ENCODE measurements at places on chromosomes 7 and 10.
A peak's percentile ranks its signal among the peaks of the same experiment; 100 is the strongest.

GRCh38 chr7:104901240-104901619 lies 112.8 kb upstream of the KMT2E start:
- no peak for DNase-seq

DNA sequence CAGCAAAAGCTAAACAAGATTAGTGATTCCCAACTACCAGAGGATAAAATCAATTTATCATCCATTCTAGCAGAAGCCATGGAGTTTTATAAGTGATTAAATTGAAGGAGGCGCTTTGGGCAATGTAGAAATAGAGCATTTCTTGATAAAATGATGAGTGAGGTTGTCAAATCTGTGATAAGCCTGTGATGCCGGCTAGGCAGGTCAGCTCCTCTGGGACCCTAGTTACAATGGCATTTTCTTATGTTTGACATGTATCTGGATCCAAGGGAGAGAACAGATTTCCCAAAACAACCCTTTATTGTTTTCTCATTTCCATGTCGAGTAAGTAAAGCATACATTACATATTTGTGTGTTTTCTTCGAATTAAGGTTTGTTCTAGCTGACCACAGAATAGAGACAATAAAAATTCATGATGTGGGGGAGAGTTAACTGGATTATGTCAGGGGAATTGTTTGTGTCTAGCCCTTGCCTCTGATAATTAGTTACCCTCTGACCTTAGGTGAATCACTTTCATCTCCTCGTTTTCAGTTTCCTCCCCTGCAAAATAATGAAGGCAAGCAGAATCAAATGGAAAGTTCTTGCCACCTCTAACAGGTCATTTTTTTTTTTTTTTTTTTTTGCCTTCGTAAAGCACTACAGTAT lies 378.5 kb downstream of the CNTNAP2 start:
- DNase-seq: no peak

GRCh38 chr7:99679032-99679399 lies 780 bp downstream of the CYP3A5 start:
- no peak for DNase-seq

DNA sequence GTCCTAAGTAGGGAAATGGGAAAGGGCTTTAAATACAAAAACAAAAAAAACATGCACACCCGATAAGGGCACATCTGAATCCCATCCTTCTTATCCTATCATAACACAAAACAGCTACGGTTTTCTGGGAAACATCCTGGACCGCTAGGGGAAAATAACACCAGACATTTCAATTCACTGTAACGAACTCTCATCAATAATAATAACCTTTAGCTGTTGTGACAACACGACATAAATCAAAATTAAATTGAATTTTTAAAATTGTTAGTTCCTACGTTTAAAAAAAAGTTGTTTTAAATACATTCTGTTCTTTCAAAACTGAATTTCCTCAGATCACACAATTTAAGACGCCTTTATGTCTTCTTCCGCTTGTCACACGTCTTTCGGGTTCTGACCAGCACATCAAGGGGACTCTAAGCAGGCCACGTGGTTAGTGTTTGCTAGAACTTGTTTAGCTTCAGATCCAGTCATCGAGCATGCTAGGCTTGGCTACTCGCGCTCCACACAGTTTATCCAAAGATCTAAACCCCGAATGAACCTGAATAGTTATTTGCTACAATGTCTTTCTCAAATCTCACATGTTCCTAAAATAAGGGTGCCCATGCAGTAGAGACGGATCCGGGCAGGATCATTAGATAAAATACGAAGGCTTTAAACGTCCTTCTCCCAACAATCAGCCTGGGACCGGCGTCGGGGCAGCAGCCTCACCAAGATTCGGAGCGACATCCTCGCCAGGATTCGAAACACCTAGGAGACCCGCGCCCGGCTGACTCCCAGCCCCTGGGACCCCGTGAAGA lies 839 bp downstream of the IKZF5 start:
- DNase-seq: peak; percentile 50

DNA sequence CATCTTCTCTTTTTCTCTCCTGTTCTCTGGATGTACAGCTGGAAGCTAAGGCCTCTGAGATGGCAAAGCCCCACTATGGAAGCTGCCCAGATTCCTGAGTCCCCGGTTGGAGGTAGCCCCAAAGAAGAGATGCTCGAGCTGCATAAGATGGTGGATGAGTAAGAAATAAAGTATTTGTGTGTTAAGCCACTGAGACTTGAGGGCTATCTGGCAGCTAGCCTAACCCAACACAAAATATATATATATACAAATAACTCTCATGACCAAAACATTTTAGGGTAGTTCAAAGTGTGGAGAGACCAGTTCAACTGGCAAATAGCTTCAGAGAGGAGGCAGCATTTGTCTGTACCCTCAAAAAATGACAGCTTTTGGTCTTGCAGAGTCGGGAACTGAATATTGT lies 72.4 kb upstream of the PDE1C start:
- DNase-seq: no peak

GRCh38 chr7:19112274-19113001 lies 5.0 kb downstream of the TWIST1 start:
- DNase-seq: no peak

DNA sequence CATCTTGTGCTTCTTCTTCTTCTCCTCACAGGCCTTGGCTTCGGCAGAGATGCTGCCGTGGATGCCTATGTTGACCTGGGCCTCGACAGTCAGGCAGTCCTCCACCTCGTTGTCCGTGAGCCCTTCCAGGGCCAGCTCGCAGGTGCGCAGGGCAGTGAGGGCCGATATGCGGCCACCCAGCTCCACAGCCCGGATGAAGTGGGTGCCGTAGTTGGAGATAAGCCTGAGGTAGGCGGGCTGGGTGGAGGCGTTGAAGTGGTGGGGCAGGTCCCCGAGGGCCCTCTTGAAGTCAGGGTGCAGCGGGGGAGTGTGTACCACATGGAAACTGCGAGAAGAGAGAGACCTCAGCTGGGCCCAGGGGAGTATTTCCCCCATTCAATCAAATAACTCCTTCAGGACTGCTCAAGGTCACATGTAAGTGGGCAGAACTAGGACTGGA lies 3.7 kb downstream of the PRF1 start:
- DNase-seq: no peak

- no peak for DNase-seq
These were observed 279.4 kb downstream of the PLXNA4 start for GRCh38 chr7:132296820-132297219.

GRCh38 chr10:101859530-101859929 lies 15.9 kb upstream of the KCNIP2 start:
- DNase-seq: no peak

GRCh38 chr10:20302033-20302432 lies 485.8 kb downstream of the PLXDC2 start:
- DNase-seq: no peak

- DNase-seq: no peak
These were observed 64.0 kb downstream of the CACNB2 start for GRCh38 chr10:18204039-18204835.

- no peak for DNase-seq
These were observed 22.6 kb downstream of the PNPLA8 start for GRCh38 chr7:108503112-108504026.

DNA sequence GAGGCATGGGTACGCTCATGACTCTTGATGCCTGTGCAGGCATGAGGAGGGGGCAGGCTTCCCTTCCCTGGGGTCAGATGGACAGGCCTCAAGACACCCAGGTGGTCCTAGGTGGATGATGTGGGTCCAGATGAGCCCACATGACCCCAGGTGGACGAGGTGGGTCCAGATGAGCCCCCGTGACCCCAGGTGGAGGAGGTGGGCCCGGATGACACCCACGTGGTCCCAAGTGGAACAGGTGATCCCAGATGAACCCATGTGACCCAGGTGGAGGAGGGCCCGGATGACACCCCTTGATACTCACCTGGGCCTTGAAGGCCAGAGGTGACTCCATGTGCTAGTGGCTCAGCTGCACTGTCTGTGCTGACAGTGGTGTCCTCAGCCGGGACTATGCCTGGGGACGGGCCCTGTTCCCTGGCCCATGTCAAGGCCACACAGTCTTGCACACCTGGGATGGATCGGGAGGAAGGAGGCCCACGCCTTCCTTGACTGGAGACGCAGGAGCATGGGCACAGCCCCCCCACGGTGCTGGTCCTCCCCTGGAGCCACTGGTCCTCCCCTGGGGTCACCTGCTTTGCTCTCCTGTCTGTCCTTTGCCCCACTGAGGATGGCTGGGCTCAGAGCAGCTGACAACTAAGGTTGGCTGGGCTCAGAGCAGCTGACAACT lies 3.2 kb downstream of the PRAP1 start:
- no peak for DNase-seq

GRCh38 chr7:41824284-41824683 lies 121.4 kb upstream of the INHBA start:
- no peak for DNase-seq

GRCh38 chr7:149046416-149046815 lies 18.1 kb upstream of the PDIA4 start:
- DNase-seq: no peak

DNA sequence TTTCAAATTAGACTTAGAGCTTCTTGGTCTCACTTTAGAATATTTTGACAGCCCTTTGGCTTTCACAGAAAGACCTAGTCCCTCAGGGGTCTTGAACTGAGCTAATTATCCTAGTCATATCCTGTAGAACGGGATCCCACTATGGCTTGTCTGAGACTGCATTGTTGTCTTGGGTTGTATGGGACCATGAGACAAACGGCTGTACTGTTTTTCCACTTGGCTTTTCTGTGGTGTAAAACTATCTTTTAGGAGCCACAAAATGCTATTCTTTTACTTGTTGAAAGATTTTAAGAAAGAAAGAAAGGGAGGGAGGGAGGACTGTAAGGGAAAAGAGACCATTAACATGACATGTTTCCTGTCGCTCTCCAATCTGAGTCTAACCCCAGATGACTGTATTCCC lies 432.5 kb downstream of the AUTS2 start:
- DNase-seq: no peak

- DNase-seq: no peak
These were observed 953.0 kb downstream of the GRID1 start for GRCh38 chr10:85413570-85413969.

- DNase-seq: no peak
These were observed 25.8 kb upstream of the LEP start for GRCh38 chr7:128215281-128215680.

- peak; percentile 59 for DNase-seq
These were observed 932 bp downstream of the ESYT2 start for GRCh38 chr7:158828133-158829020.

DNA sequence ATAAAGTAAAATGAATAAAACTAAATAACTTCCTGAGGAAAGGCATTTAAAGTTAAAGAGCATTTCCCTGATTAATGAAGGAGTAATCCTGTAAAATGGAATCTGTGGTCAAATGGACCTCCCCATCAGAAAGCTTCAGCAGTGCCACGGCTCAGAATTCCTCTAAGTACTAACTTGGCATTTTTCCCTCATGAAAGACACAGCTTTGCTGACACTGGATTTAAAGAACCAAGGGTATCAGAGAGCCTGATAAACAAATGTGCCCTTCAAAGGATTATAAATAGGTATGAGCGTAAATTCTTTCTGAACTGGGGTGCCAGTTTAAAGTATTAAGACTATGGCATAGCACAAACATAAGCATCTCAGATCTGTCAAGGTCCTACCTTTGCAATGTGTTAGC lies 24.2 kb upstream of the RNF148 start:
- DNase-seq: no peak

- DNase-seq: no peak
These were observed 37.8 kb downstream of the FAM13C start for GRCh38 chr10:59324597-59324996.

- DNase-seq: peak; percentile 71
These were observed 860 bp downstream of the SEC31B start for GRCh38 chr10:100518761-100519241.

- DNase-seq: peak; percentile 74
These were observed 36.7 kb upstream of the ABLIM1 start for GRCh38 chr10:114694752-114695151.

GRCh38 chr10:77707570-77707969 lies 70.0 kb upstream of the KCNMA1 start:
- DNase-seq: no peak

DNA sequence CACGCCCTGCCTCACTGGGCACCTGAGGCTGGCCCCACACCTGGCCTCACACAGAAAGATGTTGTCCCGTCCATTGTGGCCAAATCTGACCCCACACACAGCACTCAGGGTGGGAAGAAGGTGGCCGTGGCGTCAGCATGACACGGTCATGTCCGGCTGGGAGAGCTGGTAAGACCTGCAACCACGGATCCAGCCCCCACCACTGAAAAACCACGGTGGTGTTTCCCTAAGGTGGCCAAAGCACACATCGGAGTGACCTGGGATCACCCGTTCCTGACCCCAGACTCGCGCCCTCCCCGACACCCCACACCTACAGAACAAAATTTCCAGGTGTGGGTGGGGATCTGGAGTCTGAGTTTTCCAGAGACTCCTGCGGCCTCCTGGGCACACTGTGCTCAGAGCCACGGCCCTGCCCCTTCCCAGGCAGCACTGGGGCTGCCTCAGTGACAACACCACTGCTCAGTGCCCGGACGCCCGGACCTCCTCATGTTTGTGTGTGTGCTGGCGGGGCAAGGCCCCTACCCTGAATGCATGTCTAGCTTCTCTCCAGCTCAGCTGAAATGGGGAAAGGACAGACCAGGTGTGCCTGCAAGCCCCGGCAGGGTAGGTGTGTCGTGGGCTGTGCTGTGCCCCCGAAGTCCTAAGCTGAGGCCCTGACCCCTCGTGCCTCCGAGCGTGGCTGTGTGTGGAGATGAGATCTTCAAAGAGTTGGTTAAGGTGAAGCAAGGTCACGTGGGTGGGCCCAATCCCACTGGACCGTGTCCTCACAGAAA lies 36.1 kb downstream of the STK32C start:
- DNase-seq: no peak

DNA sequence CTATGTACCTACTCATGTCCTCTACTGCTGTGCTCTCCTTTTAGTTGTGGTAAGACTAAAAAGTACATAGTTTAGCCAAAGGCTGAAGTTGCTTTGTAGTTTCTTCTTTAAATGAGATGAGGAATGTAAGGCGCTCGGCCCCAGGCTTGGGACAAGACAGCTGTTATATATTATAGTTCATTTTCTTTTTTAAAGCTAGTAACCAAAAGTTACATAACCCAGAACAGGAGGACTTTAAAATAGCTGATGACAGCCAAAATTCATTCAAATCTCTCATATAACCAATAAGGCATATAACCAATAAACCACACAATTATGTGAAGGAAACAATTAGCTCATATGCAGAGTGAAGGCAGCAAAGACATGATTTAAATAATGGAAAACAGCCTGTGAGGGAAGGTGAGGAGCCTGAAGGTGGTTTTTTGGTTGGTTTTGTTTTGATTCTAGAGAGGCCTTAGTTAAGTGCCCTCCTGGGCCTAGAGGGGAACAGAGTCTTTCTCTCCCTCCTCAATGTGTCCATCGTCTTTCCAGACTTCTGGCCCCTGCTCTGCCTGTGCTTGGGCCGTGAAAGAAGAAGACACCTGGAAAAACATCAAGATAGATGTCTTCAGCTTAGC lies 35.8 kb downstream of the SLC26A4 start:
- no peak for DNase-seq

GRCh38 chr7:129188372-129188891 lies at the start of gene SMO:
TSS of gene SMO (plus strand) at chr7:129188633. CDS start at chr7:129189152, 519 bp downstream.
- DNase-seq: peak; percentile 69

DNA sequence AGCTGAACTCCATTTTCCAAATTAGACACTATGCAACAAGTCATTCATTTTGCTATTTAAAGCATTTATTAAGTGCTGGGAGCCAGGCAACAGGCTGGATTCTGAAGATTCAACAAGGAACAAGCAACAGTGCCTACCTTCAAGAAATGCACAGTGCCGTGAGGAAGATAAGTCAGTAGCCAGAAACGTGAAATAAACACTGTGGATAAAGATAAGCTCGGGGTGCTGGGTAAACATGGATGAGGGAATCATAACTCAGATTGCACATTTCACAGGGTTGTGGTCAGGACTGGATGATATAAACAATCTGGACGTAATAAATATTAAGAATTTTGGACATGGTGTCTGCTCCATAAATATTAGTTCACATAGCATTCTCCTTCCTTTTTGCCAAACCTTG lies 259.3 kb downstream of the SFMBT2 start:
- no peak for DNase-seq

All from HEK293T (cell line).